ENCODE measurements at places on chromosomes 12 and 14.

DNA sequence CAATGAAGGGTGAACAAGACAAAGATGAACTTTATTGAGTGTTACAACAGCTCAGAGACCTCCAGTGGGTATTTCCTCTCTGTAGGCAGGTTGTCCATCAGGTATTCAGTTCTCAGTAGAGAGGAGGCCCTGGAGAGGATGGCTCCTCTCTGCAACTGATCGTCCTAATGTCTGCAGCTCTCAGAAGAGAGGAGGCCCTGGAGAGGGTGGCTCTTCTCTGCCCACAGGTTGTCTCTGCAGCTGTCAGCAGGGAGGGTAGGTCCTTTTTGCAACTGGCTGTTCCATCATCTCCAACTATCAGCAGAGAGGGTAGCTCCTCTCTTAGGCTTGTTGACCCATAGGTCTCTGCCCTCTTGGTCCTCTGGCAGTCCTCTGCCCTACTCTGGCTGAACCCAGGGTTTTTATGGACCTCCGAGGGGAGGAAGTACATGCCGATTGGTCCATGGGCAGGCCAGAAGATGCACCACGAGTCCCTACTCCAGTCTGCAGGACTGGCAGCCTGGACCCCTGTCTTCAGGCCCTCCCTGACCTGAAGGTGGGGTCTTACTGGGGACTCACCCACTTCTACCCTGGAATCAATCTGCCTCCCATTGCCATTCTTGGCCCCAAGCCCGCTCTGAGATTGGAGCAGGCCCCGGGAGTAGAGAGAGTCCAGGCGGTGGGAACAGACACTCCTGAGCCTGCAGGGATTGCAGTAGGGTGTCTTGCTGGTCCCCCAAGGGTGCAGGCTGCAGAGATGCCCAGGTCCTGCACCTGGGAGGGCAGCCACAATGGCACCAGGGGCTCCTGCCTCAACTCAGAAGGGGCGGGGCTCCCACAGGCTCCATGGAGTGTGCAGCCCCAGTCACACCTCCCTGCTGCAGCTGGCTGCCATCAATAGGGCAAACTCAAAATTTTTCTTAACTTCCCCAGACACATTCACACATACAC is 2.3 kb downstream of the TMEM116 start:
- no peak for DNase-seq

DNA sequence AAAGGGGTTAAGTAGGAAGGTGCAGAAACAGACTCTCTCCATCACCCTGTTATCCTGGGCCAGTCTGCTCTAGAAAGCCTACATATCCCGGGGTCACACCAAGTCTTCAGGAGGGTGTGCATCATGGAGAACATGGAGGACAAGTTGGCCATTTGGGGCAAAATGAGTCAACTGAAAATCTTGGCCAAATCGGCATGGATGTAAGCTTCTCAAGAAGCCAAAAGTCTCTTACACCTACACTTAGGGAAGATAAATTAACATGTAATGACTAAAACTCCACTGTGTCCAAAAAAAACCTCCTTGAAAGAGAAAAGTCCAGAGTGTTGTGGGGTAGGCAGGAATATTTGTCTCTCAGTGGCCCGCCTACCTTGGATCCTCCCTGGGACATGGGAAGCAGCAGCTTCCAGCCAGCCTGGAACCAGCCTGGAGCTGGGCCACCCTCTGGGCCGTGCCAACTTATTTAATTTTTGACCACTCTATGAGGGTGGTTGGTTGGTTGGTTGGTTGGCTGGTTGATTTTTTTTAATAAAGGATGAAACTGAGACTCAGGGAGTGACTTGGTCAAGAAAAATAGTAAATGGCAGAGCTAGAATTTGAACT is 17.9 kb upstream of the TC2N start:
- no peak for DNase-seq

GRCh38 chr14:75499084-75499875 is 23.0 kb upstream of the BATF start:
- DNase-seq = no peak

DNA sequence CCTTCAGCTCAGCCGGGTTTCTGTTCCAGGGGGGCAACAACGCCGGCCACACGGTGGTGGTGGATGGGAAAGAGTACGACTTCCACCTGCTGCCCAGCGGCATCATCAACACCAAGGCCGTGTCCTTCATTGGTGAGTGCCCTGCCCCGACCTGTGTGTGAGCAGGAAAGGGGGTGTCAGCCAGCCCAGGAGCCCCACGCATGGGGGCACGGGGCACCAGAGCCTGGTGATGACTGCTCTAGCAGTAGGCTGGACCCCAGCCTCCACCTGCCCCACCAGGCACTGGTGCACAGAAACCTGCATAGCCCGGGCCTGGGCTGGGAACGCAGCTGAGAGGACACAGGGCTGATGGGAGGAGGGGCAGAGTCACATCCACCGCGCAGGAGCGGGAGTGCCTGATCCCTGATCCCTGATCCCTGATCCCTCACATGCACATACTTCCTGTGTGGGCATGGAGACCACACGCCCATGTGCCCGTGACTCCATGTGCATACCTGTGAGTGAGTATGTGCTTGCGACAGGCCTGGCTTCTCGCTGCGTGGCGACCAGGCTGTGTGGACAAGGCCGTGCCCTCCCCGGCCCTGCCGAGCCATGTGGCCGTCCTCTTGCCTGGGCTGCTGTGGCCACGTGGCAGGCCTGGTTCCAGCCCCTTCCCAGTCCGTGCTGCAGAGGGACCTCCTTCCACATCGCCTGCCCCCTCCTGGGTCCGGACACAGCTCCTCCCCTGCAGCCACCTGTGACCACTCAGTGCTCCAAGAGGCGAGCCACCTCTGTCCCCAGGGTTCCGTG is 11.2 kb downstream of the ADSS1 start:
- DNase-seq = no peak

- no peak for DNase-seq
Observed at GRCh38 chr14:99968941-99969340, 96.3 kb upstream of the EVL start.

- DNase-seq = no peak
Observed at GRCh38 chr14:64232095-64232838, 61.9 kb downstream of the ESR2 start.

- DNase-seq = no peak
Observed at GRCh38 chr12:6059221-6059620, 65.2 kb downstream of the VWF start.

- DNase-seq = no peak
Observed at GRCh38 chr14:39322807-39323206, 89.1 kb downstream of the MIA2 start.

- no peak for DNase-seq
Observed at GRCh38 chr14:63770187-63770807, 42.4 kb upstream of the SGPP1 start.
